GM19239 (cell line): ENCODE measurements at places on chromosomes 1 and 21.

GRCh38 chr1:8374812-8375211 lies 56.9 kb downstream of the SLC45A1 start:
- DNase-seq = no peak

DNA sequence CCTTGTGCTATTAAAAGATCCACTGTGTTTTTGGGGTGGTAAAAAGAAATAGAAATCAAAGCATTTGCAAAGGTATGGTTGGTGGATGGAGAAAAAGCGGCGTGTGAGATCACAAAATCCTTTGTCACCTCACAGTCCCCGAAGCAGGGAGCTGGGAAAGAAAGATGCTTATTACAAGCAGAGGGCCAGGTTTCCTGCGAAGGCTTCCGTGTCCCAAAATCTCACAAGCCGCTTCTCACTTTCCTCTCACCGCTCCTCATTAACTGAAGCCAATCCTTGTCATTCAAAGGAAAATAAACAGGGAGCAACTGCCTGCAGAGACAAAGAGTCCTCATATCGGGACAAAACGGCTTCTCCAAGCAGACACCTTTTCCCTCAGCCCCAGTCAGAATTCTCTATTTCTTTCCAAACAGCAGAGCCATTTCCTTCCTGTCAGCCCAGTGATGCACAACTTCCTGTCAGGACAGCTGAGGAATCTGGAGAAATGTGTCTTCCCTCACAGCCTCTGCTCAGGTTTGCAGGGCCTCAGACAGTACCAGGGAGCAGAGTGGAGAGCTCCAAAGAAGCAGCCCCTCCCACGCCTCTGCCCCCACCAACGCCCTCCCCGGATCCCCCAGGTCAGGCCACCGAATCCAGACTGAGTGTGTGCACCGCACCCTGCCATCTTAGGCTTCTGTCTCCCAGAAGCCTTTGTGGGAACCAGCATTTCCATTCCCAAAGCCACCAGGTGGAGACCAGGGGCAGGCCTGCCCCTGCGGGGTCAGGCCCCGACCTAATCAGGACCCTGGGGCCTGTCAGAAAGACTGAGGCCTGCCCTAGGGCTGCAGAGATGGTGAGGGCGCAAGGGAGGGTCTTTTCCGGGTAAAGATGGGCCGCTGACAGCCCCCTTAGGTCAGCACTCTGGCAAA lies 29.6 kb downstream of the KCNN3 start:
- DNase-seq = no peak

DNA sequence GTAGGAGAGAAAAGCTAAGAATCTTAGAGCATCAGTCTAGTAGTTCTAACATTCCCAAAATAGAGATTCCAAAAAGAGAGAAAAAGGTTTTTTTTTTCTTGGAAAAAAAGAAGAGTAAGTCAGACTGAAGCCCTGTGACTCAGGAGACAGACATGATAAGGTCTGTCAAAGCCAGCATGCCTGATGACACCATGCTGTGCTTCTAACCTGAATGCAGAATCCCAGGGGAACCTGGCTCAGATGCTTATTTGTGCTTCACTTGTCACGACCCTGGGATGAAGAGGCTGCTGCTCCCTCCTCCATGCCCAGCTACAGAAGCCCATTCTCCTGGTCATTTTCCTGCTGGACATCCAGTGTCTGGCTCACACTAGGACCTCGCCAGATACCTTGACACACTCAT lies 44.3 kb downstream of the ERICH3 start:
- no peak for DNase-seq

DNA sequence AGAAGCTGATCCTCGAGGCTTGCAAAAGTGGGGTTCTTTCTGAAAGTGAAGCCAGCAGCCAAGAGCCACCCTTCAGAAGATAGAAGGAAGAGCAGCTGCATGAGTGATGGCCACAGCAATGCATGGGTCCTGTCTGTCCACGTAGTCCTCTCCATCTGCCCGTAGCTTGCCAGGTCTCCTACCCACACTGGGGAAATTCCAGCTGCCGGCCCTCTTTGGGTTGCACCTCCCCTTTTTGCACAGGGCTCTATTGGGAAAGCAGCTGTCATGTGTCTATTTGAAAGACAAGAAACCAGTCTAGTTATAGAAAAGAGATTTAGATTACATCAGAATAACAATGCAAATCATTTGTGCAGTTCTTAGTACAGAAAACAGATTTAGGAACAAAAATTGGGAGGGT lies 204.4 kb downstream of the GIPC2 start:
- no peak for DNase-seq

- DNase-seq = no peak
Observed at GRCh38 chr1:41784531-41785274, 134.0 kb downstream of the HIVEP3 start.

DNA sequence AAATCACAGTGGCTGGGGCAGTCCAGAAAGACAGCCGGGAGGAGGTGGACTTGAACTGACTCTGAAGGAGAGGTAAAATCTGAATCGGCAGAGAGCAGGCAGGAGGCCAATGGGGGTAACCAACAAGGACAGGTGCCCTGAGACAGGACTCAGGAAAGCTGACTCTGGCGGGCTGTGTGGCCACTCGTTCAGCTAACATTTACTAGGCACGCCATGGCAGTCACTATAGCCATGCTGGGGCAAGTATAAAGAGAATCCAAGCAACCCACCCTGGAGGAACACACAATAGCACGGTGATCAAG lies 7.4 kb downstream of the TIAM1 start:
- no peak for DNase-seq

GRCh38 chr1:71770121-71770520 lies 512.2 kb downstream of the NEGR1 start:
- DNase-seq = no peak

DNA sequence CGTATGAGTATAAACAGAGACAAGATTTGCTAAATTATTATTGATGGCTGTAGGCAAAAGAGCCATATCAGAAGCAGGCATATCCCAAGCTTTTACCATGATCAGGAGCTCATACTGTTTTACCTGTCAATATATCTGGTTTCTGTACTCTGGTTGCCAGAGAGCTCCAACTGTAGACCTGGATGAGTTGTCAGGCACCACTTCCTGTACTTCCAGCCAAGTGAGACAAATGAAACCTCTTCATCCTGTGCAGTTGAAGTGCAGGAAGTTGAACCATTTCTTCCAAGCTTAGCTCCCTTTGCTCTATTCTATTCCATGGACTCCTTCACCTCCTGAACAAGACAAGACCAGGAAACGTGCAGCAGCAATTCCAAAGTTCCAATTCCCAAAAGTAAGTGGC lies 115.6 kb downstream of the ZNF281 start:
- DNase-seq = no peak
